A549 treated with Hydrocortisone at 1 μM for 4 hours (cell line): ENCODE measurements at places on chromosomes 16 and 17. TPM values are rescaled to one million over a fixed set of nuclear protein-coding genes. Genes with fewer than 3 reads are reported as not detected.

The IL34 gene
- total RNA-seq = 0.26 to 0.72 TPM (median 0.38 TPM) in 5 replicates

The NRN1L gene
- 0.17 to 0.32 TPM (median 0.23 TPM) in 3 of 5 replicates, not detected in the others for total RNA-seq

The CDRT15 gene
- total RNA-seq = not detected in 5 replicates

The EVPL gene
- total RNA-seq = 14.7 to 18.8 TPM (median 16.8 TPM) in 5 replicates

The GLIS2 gene
- 22.2 to 27.5 TPM (median 25.3 TPM) in 5 replicates for total RNA-seq

The PRSS22 gene
- 0.84 to 1.2 TPM (median 0.97 TPM) in 5 replicates for total RNA-seq
